ENCODE measurements at places on chromosomes 2 and 18.

- DNase-seq, result no peak
Measured at GRCh38 chr18:72114801-72115594, 429.1 kb downstream of the CBLN2 start.

DNA sequence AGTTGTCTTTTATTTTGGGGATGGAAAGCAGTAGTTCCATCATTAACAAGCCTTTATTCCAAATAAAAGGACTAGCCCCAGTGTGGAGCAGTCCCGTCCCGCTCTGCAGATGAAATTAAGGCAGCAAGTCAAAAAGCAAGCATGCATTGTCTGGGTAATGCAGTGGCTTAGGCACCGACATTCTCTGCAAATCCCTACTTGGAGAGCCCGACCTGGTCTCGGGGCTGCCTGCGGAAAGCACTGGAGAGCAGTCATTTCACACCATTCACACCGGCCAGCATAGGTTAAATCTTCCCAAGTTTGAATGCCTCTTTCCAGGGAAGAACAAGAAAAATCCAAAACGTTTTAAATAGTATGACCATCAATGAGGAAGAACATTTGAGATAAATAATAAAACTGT is 24.4 kb upstream of the RAB12 start:
- no peak for DNase-seq

DNA sequence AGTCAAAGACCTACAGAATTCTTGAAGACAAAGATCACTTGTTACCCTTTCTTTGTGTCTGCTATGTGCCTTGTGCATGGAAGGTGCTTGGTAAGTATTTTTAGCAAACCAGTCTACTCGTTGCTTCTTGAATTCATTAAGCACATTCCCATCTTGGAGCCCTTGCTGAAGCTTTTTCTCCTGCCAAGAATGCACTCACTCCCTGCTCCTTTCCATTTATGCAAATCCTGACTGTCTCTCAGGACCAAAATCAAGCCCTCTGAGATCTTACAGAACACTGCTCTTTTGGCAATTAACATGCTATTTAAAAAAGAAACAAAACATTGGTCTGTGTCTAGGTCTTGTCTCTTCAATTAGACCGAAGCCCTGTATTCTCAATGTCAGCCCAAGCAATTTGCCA is 75.8 kb downstream of the CLHC1 start:
- DNase-seq, result no peak

- DNase-seq, result no peak
Measured at GRCh38 chr2:86470890-86471289, 29.7 kb downstream of the KDM3A start.

GRCh38 chr2:19408592-19408991 is 50.2 kb upstream of the OSR1 start:
- DNase-seq, result no peak

GRCh38 chr18:53698907-53699306 is 525.6 kb downstream of the MBD2 start:
- DNase-seq, result no peak

GRCh38 chr2:44955593-44956392 is 14.3 kb downstream of the SIX3 start:
- peak; percentile 49 for DNase-seq

DNA sequence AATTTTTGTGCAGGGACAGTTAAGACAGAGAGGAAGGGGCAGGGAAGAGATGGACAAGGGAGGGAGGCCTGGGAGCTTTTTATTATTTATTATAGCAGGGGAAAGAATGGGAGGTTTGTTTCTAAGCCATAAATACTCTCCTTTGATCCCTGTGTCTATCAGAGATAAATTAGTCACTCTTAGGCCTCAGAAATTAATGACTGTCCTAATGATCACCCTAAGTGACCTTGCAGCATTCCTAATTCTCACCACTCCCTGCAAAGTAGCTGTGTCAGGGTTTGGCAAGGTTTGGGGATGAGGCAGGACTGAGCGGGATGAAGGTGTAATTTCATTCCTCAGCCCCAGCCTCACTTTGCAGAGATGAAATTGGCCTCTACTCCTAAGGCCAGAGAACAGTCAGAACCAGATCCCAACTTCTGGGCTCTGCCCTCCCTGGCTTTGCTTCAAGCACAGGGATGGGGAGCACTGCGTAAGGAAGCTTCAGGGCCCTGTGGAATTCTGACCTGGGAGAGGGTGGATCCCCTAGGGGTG is 95.0 kb downstream of the TMEM17 start:
- DNase-seq, result no peak

DNA sequence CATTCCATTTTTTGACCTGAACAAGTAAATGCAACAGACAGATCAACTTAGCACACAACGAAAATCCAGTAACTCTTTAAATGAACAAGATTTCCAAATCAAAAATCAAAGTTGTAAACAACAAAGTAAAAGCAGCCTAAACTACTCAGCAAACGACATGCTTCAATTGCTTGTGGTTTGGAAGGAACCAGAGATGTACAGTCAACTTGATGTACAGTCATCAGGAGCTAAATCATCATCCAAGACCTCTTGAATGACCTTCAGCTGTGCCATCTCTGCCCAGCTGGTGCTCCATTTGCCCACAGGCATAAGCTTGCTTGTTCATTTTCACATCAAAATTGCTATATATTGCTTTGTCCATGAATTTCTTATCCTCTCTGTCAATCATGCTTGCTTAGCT is 109.8 kb downstream of the UPP2 start:
- no peak for DNase-seq

DNA sequence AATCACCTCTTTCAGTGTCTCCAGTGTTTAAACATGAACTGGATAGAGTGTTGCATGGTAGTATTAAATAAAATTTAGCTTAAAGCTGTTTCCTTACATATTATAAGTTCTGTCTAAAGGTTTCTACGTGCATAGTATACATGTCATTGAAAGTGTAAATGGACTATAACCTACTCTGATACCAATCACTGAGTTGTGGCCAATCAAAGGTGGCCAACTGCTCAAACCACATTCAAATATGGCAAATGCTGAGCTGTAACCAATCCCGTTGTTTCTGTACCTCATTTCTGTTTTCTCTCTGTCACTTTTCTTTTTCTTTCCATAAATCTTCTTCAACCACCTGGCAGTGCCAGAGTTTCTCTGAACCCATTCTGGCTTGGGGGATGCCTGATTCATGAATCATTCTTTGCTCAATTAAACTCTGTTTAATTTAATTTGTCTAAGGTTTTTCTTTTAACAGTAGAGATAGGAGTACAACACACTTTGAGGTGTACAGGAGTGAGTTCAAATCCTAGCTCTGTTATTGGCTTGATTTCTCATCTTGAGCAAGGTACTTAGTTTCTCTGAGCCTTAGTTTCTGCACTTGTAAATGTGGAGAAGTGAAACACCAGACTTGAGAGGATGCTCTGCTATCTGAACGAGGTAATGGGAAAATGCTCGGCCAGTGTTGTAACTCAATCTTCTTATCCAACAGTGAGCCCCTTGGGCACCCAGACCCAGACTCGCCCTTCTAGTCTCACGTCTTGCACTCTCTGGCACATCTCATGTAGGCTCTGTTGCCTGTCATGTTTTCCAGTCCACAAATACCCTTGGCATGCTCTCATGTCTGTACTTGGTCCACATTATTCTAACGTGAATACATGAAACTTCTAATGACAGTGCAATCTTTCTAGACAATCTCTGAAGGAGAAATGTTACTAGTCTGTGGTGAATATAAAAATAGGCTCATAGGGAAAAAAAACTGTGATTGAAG is 228.0 kb downstream of the PIK3C3 start:
- DNase-seq, result no peak

DNA sequence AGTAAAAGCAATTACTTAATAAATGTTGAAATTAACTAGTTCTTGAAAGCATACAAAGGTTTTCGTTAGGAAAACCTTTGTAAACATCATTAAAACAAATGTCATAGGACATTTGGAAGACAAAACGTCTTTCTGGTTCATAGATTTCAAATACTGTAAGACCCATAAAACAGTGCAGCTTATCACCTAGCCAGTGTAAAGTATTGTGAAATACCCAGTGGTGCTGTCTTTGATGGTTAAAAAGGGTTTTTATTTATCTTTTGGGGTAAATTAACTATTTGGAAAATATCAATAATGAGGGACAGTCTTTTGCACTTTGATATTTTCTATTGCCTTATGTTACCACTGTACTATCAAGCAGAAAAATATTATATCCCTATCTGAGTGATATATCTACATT is 120.0 kb upstream of the FAM98A start:
- no peak for DNase-seq

- no peak for DNase-seq
Measured at GRCh38 chr2:147923846-147924245, 79.0 kb downstream of the ACVR2A start.
